ENCODE measurements at places on chromosomes 6 and 20. TPM values are rescaled to one million over a fixed set of nuclear protein-coding genes. Genes with fewer than 3 reads are reported as not detected.

The FNDC1 gene
- polyA plus RNA-seq: 0.03 TPM

The PLEKHG1 gene
- polyA plus RNA-seq: 1.7 TPM

The COL11A2 gene
- 0.06 TPM for polyA plus RNA-seq

The PRICKLE4 gene
- 0.19 TPM for polyA plus RNA-seq

The CPNE5 gene
- polyA plus RNA-seq: 0.02 TPM

The MYLK2 gene
- polyA plus RNA-seq: 0.03 TPM

The SLC22A16 gene
- polyA plus RNA-seq: not detected

The B3GAT2 gene
- not detected for polyA plus RNA-seq

The TMEM74B gene
- polyA plus RNA-seq: not detected

The CST3 gene
- polyA plus RNA-seq: 180 TPM

The MC3R gene
- polyA plus RNA-seq: not detected

The SLC24A3 gene
- polyA plus RNA-seq: 0.14 TPM

The MAS1 gene
- not detected for polyA plus RNA-seq

The ARMC2 gene
- 6.2 TPM for polyA plus RNA-seq

The GABRR1 gene
- polyA plus RNA-seq: not detected

The SDHAF4 gene
- 1.9 TPM for polyA plus RNA-seq

The BPIFB1 gene
- polyA plus RNA-seq: not detected

The HLA-DOB gene
- polyA plus RNA-seq: 0.49 TPM

The RSPO3 gene
- 0.85 TPM for polyA plus RNA-seq

The DCDC2 gene
- 0.01 TPM for polyA plus RNA-seq

The RAET1L gene
- not detected for polyA plus RNA-seq

The BPIFA1 gene
- not detected for polyA plus RNA-seq

Measured in fibroblast of lung (primary cell).